COR-L47 (cell line): ENCODE measurements at places on chromosomes 13 and 19.

DNA sequence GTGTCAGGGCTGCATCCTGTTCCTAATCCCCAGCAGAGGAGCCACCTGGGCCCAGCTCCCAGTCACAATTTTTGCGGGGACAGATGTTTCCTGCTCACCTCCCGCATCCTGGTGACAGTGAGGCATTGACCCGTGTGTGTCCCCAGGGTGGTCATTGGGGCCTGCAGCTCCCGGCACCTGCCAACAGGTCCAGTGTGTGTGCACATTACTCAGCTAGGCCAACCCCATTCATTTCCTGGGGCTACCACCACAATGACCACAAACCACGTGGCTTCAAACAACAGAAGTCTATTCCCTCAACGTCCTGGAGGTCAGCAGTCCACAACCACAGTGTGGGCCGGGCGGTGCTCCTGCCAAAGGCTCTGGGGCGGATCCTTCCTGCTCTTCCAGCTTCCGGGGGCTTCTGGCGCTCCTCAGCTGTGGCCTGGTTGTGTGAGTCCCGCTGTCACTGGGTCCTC, 11.9 kb upstream of the F2RL3 start:
- no peak for DNase-seq

GRCh38 chr19:2983351-2984214, 6.2 kb downstream of the TLE6 start:
- peak; percentile 96 for DNase-seq

DNA sequence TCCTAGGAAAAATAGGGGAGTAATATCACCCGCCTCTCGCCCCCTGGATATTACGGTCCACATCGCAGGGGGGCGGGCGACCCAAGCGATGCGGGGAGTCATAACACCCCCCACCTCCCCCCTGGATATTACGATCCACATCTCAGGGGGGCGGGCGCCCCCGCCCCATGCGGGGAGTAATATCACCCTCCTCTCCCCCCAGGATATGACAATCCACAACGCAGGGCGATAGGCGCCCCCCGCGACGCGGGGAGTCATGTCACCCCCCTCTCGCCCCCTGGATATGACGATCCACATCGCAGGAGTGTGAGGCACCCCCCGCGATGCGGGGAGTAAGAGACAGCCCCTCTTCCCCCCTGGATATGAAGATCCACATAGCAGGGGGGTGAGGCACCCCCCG, 684.4 kb upstream of the PCDH9 start:
- DNase-seq: no peak

GRCh38 chr13:36753176-36753575, 65.8 kb upstream of the RFXAP start:
- DNase-seq: no peak

DNA sequence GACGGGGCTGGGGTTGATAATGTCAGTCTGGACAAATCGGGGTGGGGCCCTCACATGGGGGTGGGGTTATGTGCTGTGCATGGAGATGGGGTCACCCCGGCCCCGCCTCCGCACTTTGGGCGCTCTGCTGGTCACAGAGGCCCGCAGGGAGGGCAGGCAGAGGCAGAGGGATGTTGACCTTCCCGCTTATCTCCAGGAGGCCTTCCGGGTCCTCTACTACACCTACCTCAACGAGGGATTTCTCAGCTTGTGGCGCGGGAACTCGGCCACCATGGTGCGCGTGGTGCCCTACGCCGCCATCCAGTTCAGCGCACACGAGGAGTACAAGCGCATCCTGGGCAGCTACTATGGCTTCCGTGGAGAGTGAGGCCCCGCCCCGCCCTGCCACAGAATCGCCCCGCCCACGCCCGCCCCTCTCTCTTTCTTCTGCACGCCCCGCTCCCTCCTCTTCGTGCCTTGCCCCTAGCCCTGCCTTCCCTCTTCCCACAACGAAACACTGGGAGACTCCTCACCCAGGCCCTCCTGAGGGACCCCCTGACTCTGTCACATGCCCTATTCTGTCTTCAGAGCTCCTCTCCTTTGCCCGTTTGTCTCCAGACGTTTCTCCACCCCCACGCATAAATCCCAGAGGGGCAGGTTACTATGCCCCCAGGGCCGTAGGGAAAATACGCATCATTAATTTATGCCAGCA, 32.8 kb downstream of the TMEM161A start:
- DNase-seq: no peak

- no peak for DNase-seq
Observed at GRCh38 chr13:38542601-38543000, 144.3 kb upstream of the FREM2 start.

- DNase-seq: peak; percentile 23
Observed at GRCh38 chr13:102799426-102800144, 666 bp downstream of the BIVM start.

DNA sequence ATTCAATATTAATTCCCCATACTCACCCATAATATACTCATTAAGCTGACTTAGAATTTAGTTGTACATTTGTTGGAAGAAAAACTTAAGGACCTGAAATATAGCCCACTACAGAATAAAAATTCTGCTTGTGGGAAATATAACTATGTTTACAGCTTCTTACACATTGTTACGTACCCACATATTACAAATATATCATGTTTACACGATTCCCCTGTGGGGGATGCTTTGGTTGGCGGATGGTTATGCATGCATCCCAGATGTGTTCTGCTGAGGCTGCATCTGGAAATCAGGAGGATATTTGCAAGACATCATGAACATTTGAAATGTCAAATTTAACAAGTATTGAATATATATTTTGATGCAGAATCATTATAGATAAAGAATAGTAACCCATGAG, 79.5 kb upstream of the KL start:
- no peak for DNase-seq

DNA sequence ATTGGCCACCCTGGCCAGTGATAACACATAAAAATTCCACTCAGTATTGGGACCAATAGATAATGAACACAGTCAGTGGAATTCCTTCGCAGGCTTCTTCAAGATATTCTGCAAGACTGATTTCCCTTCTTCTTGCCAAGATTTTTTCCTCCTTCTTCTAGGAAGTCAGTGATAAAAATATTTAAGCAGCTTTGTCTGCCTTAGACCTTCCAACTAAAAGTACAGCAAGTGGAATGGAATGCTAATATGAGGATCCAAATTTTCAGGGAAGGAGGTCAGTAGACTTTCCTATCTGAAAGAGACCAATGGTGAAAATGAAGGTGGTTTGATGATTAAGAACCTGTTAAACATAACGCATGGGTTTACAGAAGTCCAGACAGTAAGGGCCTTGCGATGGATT, 9.6 kb downstream of the STARD13 start:
- no peak for DNase-seq

- DNase-seq: no peak
Observed at GRCh38 chr13:22176968-22177520, 506.2 kb downstream of the FGF9 start.
